ENCODE measurements at places on chromosomes 6 and 20. TPM values are rescaled to one million over a fixed set of nuclear protein-coding genes. Genes with fewer than 3 reads are reported as not detected.
A peak's percentile ranks its signal among the peaks of the same experiment; 100 is the strongest.

Gene ADGRG6
- 17.0 TPM for total RNA-seq

Gene GMNN
- 95.8 TPM for total RNA-seq

Gene VSX1
- total RNA-seq, result not detected

Gene HRH3
- not detected for total RNA-seq

Gene ATP6V1G2
- 0.85 TPM for total RNA-seq

Gene KCNQ2
- total RNA-seq, result 0.19 TPM

Gene GPR63
- total RNA-seq, result 1.9 TPM

Gene NFATC2
- total RNA-seq, result 5.8 TPM

GRCh38 chr6:69022993-69023392, 387.9 kb downstream of the ADGRB3 start:
- DNase-seq, result no peak

DNA sequence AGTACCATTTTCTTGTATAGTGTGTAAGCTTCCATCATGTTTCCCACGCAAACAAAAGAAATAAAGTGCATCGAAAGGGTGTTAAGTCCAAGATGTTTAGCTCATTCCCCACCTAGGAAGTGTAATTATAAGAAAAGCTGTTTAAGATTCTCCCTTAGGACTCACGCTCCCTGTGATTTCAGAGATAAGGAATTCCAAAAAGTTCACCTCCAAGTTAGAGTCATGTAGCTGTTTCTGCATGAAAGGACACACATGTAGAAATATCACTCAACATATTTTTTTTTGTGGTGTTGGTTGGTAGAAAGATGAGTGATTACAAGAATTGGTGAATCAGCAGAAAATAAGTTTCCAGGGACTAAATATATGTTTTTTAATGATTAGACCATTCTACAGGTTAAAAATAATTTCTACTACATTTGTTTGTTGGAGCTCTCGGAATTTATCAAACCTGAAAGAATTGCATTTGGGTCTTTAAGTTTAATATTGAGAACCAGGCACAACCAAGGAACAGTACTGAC, 10.4 kb downstream of the OPN5 start:
- DNase-seq, result no peak

- no peak for DNase-seq
Observed at GRCh38 chr6:128097009-128097408, 196.2 kb upstream of the THEMIS start.

DNA sequence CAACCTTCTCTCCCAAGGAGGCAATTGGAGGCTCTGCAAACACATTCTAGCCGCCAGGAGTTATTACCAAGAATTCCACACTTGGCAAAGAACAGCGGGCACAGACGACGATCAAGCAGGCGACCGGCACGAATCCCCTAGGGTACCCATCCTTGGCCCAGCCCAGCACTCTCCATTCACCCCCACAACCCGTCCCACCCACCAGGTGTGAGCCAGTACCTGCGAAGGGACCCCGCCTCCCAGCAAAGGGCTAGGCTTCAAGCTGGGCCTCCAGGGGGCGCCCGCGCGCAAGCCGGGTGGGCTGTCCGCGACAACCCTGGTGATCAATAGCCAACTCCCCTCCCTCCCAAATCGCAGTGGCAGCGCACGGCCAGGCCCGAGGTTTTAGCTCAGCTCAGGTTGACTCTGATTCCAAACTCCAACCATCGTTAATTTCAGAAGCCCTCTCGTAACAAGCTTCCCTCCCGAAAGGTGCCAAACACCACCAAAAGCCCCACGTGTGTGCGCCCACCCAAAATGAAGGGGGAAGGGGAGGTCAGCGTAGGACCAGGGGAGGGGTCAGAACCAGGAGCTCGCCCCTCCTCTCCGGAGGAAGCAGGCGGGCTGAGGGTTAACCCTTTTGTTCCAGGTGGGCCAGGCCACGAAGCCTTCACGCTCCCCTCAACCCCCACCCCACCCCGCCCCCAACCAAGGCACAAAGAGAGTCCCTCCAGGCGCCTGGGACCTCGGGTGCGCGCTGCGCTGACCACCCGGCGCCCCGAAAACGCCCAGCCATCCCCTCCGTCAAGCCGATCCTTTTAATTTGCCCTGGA, 2.1 kb downstream of the SALL4 start:
- peak; percentile 75 for DNase-seq

DNA sequence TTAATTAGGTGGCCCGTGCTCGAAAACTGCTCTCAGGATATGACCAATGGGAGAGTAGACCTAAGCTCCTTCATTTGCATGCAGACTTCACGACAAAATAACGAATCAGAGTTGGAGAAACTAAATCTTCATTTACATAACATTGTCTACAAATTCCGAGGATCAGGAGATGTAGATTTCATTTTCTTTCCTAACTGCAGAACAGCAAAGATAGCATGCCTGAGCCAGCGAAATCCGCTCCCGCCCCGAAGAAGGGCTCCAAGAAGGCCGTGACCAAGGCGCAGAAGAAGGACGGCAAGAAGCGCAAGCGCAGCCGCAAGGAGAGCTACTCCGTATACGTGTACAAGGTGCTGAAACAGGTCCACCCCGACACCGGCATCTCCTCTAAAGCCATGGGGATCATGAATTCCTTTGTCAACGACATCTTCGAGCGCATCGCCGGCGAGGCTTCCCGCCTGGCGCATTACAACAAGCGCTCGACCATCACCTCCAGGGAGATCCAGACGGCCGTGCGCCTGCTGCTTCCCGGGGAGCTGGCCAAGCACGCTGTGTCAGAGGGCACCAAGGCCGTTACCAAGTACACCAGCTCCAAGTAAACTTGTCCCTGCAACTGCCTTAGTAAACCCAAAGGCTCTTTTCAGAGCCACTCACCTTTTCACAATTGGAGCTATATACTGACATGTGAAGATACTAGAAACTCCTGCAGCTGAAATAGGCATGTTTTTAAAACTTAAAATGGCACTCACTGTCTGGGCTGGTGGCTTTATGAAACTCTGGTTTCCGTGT, 96.5 kb downstream of the HFE start:
- DNase-seq, result peak; percentile 78

- DNase-seq, result no peak
Observed at GRCh38 chr6:88538130-88538706, 372.1 kb upstream of the CNR1 start.

- DNase-seq, result no peak
Observed at GRCh38 chr6:118163542-118163941, 256.5 kb downstream of the SLC35F1 start.

DNA sequence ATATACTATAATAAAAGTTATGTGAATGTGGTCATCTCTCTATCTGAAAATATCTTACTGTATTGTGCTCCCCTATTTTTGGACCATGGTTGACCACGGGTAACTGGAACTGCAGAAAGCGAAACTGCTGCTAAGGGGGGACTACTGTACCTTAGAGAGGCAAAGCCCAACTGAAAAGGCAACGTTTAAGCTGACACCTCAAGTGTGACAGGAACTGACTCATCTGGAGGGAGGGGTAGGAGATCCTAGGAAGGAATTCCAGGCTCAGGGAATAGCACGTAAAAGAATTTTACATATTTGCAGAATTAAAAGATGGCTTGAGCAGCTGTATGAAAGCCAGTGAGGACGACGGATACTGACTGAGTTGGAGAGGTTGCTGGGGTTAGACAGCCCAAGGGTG, 34.8 kb downstream of the ELOVL2 start:
- DNase-seq, result no peak

GRCh38 chr6:11008821-11009220, 35.3 kb downstream of the ELOVL2 start:
- DNase-seq, result no peak

DNA sequence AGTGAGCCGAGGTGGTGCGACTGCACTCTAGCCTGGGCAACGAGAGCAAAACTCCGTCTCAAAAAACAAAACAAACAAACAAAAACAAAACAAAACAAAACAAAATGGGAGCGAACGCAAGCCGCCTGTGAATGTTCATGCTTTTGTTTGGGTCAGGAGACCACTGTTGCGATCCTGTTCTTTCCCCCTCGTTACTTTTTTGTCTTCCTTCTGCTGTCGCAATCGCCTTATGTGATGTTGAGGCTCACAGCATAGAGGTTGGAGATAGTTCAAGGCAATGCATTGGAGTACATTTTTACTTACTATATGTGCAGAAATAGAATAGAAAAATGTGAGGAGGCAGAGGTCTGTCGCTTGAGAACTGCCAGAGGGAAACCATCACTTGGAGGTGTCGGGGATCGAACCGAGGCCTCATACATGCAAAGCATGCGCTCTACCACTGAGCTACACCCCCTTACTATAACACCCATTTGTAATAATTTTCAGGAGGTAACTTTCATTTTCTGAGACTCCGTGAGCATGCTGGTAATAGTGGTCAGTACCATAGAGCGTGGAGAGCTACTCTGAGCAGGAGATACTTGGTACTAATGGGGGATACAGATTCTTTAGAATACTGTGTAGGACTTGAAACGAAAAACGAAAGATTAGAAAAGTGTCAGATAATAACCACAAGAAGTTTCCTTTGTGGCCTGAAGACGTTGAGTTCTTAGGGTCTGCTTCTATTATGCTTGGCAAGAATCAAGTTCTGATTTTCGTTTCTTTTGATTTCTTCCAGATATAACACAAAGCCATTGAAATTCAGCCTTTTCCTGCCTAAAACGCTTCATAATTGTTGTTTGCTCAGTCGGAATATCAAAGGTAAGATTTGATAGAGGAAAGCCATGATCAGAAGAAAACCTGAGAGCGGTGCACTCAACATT, 121.1 kb downstream of the TRIM27 start:
- DNase-seq, result no peak

DNA sequence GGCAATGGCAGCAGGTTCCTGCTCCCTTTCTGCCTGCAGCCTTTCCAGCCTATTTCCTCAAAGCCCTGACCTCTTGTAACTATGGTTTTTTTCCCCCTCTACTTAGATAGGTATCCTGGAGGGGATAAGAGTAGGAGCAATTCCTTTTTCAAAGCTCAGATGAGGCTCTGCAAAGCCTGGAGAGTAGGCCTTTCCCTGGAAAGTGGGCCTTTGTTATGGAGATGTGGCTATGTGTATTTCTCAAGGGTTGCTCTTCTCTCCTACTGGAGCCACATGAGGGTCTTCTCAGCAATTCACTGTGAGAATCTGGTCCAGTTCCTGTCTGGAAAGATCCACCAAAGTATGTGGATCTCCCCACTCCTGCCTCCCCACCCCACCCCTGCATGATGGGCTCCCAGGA, 96.0 kb downstream of the DTD1 start:
- DNase-seq, result no peak

GRCh38 chr6:134529305-134529704, 211.4 kb upstream of the SGK1 start:
- DNase-seq, result no peak

GRCh38 chr6:163170294-163170883, 244.1 kb upstream of the QKI start:
- DNase-seq, result no peak

DNA sequence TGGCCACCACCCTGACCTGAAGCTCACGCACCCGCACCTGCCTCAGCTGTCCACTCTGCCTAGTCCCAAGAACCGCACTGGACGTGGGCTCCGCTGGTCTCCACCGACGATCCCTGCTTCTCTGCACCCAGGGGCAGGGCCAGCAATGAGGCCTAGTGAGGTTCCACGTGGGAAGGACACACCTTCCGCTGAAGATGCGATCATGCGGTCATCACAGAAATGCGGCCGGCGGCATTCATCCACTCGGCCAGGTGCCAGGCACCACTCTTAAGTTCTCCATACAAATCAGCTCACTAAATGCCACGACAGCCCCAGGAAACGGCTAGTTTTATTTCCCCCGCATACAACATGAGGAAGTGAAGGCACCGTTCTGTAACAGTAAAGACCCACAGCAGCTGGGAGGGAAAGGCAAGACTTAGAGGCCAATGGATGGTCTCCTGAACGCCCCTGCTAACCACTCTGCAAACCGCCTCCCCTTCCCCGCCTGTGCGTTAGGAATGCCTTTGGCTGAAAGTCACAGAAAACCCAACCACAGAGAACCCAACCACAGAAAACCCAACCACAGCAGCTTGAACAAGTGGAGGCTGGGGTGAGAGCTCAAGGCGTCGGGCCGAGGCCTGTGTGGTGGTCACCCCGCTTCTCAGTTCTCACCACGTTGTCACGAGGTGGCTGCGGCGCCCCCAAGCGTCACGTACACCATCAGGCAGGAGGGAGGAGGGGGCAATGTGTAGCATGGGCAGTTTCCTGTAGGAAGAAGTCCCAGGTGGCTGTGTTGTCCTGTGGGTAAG, 204.4 kb downstream of the TAF4 start:
- no peak for DNase-seq

DNA sequence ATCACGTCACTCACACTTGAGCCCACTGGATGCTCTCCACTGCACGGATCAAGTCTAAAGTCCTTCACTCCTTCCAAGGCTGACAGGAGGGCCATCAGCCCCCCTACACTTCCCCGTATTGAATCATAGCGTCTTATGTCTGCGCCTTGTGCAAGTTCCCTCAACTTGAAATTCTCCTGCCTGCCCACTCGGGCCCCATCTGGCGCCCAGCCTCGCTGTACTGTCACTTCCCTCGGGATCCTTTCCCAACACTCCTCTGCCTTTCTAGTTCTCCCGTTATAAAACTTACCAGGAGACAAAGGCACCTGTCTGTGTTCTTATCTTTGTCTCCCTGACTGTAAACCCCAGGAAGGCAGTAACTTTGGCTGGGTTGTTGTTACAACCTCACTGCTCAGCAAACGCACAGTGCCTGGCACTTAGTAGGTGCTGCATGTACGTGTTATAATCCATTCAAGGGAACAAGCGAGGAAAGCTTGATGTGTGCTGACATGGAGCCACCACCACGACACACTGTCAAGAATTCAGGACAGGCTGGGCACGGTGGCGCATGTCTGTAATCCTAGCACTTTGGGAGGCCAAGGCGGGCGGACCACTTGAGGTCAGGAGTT, 33.8 kb upstream of the ZFAND3 start:
- no peak for DNase-seq

GRCh38 chr6:125587666-125588632, 161.5 kb upstream of the HEY2 start:
- no peak for DNase-seq

- DNase-seq, result no peak
Observed at GRCh38 chr20:47659904-47660601, 125.2 kb downstream of the SULF2 start.

GRCh38 chr20:38220587-38221118, 39.9 kb downstream of the KIAA1755 start:
- DNase-seq, result no peak

DNA sequence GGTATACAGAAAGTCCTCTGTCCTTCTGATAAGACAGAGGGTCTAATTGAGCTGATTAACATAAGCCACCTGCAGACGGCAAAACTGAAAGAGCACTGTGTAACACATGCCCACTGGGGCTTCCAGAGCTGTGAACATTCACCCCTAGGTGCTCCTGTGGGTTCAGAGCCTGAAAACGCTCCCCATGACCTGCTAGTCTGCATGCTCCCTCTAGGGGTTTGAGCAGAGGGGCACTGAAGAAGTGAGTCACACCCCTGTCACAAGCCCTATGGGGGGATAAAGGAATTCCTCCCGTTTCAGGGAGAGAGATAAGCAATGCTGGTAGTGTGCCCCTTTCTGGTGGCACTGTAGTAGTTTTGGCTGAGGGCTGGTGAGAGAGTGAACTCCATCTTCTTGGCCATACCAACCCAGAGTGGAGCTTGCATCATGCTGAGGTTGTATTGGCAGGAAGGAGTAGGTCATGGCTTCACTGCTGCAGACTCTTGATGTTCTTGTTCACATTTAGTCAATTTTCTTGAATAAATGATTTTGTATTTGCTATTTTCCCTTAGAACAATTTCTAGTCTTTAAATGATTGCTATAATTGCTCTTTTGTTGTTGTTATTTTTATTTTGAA, 637.5 kb upstream of the MAN1A1 start:
- no peak for DNase-seq

GRCh38 chr20:50911716-50912115, 19.5 kb downstream of the ADNP start:
- DNase-seq, result no peak

- no peak for DNase-seq
Observed at GRCh38 chr6:112021691-112022310, 32.1 kb upstream of the CCN6 start.

GRCh38 chr6:113011801-113012200, 664.7 kb downstream of the RFPL4B start:
- DNase-seq, result no peak

Data from colonic mucosa (tissue), 4 donors.